ENCODE measurements at places on chromosomes 16 and 17.

DNA sequence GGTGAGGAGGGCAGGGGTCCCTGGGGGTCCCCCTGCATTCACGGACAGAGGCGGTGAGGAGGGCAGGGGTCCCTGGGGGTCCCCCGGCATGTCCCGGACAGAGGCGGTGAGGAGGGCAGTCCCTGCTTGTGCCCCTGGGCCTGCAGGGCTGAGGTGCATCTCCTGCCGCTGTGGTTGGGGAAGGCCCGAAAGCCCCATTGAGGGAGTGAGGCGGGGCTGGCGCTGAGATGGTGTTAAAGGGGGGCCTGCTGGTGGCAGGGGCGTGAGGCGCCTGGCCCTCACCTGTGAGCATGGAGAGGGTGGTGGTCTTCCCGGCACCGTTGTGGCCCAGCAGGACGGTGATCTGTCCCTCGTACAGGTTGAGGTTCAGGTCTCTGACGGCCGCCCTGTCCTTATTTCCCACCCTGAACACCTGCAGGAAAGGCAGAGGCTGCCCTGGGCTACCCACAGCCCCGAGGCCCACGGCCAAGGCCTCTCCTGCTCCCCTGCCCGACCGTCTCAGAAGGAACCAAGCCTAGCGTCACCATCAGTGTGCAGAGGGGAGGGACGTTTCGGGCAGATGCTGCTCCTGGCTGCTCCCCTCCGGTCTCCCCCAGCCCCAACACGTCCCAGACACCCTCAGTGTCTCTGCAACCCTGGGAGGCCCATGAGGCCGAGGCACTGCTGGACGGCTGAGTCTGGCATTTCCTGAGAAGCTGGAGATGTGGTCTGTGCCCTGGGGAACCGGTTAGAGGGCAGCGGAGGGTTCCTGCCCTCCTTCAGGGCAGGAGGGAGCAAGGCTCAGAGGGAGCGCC lies 31.4 kb upstream of the RNPS1 start:
- no peak for DNase-seq

DNA sequence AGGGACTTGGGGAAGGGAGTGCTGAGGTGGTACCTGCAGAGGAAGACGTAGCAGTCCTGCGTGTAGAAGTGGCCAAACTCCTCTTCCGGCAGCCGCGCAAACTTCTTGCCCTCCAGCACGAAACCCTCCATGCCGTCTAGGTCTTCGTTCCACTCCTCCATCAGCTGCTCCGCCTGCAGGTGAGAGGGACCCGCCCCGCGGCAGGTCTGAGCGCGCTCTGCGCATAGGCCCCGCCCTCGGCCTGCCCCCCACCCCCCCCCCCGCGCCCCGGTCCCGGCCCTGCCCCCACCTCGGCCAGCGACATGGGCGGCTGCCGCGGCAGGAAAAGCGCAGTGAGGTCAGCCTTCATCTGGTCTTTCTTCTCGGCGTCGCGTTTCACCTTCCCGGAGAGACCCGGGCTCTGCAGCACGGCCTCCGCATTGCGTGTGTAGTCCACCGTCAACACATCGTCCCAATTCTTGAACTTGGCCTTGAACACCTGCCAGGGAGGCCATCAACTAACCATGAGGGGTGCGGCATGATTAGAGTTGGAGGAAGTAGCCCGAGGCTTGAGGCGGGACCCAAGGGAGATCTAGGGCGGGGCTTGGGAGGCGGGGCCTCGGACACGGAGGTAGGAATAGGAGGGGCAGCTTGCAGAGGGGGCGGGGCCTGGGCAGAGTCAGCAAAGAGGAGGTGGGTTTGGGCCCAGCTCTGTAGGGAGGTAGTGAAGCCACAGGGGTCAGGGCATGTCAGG lies 11.5 kb downstream of the FLII start:
- no peak for DNase-seq

- no peak for DNase-seq
Measured at GRCh38 chr17:17149520-17150447, 56.3 kb downstream of the PLD6 start.

DNA sequence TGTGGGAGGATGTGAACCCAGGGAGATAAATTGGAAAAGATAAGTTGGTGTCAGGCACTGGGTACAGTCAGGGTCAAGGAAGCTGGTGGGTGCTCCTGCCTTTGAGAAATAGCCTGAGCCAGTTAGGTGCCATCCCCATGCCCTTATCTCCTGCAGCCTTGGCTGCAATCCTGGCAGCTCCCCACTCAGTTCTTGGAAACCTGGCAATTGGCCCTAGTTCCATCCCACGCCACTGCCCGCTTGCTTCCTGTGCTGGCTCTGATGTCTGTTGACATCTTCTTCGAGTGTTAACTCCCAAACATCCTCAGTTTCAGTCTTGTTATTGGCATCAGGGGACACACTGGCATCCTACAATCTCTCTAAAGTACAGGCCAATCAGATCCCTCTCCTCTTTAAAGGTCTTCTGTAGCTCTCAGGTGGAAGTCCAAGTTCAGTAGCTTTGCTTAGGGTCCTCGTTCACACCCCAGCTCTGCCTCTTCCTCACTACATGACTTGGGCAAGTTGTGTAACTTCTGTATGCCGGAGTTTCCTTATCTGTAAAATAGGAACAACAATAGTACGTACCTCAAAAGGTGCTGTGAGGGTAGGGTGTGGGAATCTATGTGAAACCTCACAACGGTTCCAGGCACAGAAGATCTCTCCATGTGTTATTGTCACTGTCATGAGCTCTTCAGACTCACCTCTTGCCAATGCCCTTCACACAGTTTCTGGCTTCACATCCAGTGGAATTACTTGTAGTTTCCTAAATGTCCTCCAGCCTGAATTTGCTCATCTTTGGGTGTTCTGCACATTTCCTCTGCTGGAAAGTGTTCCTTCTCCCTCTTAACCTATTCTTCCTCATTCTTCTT lies 13.5 kb upstream of the PRKAR1A start:
- DNase-seq: no peak

- DNase-seq: no peak
Measured at GRCh38 chr16:27164352-27164751, 39.0 kb upstream of the KDM8 start.

DNA sequence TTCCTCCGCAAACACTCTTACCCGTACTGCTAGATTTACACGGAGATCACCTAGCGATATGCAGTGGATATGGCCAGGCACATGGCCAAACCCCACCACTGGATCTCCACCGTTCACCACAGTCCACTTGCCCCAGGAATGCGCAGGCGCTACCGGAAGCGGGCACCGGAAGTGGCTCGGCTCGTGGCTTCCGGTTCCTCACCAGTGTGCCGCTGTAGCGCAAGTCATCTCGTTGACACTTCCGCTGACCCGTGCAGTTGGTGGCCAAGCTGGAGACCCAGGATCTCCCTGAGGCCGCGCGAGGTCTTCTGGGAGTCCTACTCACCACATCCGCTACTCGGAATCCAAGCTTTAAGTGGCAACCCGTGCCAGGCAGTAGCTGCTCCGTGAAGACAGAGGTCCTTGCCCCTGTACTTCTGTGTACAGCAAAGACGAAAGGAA lies 11.5 kb downstream of the ZNF597 start:
- no peak for DNase-seq
